ENCODE measurements at places on chromosomes 3 and 15. TPM values are rescaled to one million over a fixed set of nuclear protein-coding genes. Genes with fewer than 3 reads are reported as not detected.

- DNase-seq, result no peak
These were observed 7.2 kb upstream of the SCAMP5 start for GRCh38 chr15:74988007-74988800.

DNA sequence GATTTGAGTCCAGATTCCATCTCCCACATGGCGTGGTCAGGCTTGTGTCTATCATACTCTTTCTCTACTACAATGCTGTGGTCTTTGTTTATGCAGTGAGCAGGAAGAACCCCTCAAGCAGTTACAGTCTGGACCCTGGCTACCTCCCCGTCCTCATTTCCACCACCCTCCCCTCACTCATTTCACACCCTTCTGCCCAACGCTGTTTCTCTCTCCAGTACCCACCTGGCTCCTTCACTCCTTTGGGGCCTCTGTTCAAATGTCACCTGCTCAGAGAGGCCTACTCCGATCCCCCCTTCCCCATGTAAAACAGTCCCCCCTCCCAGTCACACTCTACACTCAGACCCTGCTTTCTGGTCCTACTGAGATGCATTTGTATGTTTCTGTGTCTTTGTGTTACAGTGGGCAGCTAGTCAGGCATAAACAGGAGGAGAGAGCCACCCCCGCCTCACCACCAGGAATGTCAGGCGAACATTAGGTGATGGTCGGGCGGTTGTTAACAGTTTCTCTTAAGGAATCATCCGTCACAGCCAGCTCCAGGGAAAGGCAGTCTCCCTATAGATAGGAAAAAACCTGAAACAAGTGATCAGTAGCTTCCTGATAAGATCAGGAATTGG, 53.7 kb upstream of the CA12 start:
- no peak for DNase-seq

The FBXL22 gene
- total RNA-seq, result 150 TPM

The ZNF639 gene
- 73.0 TPM for total RNA-seq

DNA sequence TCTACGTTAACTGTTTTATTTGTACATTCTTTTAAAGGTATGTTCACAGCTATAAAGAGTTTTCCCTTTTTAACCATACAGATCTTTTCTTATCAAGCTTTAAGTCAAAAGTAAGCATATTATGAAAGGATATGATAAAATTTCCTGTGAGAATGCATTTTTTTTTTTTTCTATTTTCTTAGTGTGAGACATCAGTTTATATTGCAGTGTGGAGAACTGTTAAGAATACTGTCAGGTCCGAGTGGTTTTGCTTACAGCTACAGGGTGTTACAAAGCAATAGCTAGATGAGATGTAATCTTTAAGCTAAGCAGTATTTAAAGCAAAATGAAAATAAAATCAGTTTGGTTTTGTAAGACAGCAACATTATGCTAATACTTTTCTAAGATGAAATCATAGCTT, 133.2 kb downstream of the SLC25A26 start:
- DNase-seq, result no peak

The MEIS2 gene
- 85.3 TPM for total RNA-seq

The LRTM1 gene
- not detected for total RNA-seq

DNA sequence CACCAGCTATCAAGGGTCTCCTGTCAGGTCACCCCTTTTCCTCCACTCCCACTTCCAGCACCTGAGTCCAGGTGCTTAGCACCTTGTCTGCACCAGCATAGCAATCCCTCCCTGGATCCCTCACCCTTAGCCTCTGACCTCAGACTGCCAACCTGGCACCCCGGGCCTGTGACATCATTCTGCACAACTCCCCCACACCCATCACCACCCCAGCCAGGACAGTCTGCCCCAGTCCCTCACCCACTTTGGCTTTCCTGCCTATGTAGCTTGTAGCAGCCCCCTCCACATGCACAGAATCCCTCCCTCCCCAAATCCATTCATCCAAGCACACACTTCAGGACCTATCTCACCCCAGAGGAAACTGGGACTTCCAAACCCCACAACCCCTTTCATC, 819 bp upstream of the PLXNB1 start:
- DNase-seq, result peak; percentile 62

The EPHB3 gene
- total RNA-seq, result 2.8 TPM

GRCh38 chr3:109325657-109326056, 9.3 kb upstream of the DPPA2 start:
- no peak for DNase-seq

- no peak for DNase-seq
These were observed 244.5 kb upstream of the MME start for GRCh38 chr3:154835639-154836038.

- DNase-seq, result no peak
These were observed 986 bp downstream of the KPNA4 start for GRCh38 chr3:160564258-160564911.

- DNase-seq, result no peak
These were observed 138.6 kb downstream of the PDCD6IP start for GRCh38 chr3:33936921-33937525.

- no peak for DNase-seq
These were observed 69.2 kb upstream of the ICE2 start for GRCh38 chr15:60548101-60548500.

Measured in sigmoid colon (tissue), 7 donors.